Frontal cortex (tissue), 4 donors: ENCODE measurements at places on chromosomes 2 and 18.

GRCh38 chr18:63850020-63850419 is 37.5 kb upstream of the SERPINB2 start:
- DNase-seq: no peak

DNA sequence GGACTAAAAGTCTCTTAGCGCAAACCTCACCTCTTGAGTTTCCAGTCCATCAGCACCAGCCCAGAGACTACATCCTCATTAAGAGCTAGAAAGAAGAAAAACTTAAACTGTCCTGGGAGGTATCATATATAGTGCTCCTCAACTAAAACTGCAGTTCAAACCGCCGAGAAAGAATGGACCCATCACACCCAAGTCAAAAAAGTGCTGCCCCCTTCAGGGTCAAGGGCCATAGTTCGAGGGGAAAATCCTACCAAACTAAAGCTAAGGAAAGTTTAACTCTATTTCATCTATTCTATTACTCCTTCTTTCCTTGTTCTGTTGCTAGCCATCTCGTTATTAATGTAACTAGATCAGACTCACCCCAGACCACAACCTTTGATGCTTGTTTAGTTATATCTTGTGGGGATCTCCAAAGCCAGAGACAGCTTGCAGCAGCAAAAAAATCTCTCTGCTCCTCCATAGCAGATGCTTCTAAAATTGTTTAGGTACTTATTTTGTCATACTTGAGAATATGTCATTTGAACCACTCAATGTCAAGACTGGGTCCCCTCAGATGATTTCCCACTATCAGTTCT is 134.5 kb upstream of the RMP24 start:
- no peak for DNase-seq

GRCh38 chr2:43939695-43940256 is 56.0 kb downstream of the LRPPRC start:
- no peak for DNase-seq

GRCh38 chr2:136384531-136385303 is 266.8 kb upstream of the CXCR4 start:
- DNase-seq: peak; percentile 32

GRCh38 chr18:34153711-34154110 is 71.0 kb downstream of the NOL4 start:
- DNase-seq: no peak

DNA sequence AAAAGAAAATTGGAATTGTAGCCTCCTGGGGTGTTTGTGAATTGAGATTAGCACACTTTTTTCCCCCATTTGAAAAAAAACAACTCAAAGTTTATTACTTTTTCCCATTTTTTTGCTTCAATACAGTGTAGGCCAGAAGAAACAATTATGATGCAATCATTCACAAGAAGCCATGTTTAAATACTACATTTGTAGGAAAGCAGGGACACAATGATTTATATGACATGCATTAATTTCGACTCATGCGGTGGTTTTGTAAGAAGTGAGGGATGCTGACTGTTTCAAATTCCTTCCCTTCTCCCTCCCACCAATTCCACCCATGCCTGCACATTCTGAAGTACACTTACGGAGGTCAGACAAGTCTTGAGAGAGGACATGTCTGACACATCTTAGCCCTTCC is 774.2 kb upstream of the FSHR start:
- no peak for DNase-seq

GRCh38 chr2:37610638-37611289 is 60.7 kb downstream of the CDC42EP3 start:
- DNase-seq: no peak

GRCh38 chr2:157470321-157470720 is 26.4 kb upstream of the CYTIP start:
- no peak for DNase-seq

DNA sequence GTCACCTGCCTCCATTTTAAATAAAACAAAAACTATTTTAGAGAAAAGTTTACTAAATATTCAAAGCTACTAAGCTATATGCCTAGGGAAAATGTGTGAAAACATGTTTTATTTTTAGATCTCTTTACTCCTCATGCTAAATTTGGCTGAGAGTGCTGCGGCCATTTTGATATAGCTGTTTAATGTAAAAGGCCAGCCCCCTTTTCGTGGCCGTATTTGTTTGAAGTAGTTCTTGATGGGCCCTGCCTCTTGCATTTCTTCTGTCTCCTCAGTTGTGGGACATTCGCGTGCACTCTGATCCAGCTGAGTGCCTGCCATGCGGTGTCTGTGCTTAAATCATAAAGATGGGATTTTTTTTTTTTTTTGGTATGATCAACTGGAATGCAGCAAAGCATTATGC is 64.0 kb downstream of the ZNF407 start:
- DNase-seq: no peak

DNA sequence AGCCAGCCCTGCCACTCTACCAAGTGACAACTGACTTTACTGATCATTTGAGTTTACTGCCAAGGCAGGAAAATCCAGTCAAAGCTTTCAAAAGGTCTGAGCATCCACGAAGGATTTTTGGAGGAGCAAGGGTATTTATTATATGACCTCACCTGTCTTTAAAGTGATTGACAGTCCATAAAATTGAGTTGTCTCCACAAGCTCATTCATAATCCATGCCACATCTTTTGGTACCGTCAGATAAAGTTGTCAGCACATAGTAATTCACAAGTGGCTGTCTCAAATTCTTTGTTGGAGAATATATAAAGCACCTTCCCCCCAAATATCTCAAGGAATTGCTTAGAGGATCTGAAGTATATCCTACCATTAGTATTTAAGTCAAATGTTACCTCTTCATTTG is 240.5 kb downstream of the METTL4 start:
- DNase-seq: no peak

DNA sequence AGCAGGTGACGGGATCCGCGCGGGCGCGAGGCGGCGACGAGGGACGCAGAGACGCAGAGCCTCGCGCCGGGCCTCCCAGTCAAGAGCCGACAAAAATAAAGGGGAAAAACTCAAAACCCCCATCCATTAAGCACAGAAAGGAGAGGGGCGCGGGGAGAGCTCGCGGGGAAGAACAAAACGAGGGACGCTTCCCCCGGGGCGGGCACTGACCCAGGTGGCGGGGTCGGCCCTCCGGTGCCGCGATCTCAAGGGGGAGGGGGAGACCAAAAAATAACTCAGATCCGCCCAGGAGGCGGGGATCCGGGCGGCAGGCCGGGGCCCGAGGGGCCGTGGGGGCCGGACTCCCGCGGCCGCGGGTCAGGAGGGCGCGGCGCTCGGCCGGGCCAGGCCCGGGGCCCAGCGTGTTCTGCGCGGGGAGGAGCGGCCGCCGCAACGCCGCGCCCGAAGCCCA is 597 bp downstream of the RNF103 start:
- peak; percentile 66 for DNase-seq

DNA sequence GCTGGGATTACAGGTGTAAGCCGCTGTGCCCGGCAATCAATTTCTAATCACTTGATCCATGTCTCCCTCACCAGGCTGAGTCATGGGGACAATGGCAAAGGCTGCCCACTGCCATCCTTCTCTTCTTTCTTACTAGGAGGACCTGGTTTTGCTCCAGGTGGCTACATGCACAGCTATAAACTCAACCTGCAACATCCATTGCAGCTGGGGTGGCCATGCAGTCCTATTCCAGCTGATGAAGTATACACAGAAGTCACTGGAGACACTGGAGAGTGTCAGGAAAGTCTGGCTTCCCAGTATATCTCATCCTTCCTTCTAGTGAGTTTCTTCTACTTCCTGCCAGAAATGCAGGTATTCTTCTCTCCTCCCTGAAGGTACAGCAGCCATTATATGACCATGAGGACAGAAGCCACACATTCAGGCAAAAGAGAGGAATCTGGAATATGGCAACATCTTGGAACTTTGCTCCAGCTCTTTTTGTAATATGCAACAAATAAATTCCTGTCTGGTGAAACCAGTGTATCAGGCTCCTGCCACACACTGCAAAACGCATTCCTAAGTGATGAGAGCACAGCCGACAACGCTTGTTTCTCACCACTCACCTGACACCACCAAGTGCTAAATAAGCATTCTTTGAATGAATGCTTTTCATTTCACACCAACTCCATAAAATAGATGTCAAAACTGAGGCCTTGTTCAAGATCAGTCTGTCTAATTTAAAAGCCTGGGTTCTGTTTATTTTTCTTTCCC is 32.3 kb downstream of the SCTR start:
- DNase-seq: no peak

DNA sequence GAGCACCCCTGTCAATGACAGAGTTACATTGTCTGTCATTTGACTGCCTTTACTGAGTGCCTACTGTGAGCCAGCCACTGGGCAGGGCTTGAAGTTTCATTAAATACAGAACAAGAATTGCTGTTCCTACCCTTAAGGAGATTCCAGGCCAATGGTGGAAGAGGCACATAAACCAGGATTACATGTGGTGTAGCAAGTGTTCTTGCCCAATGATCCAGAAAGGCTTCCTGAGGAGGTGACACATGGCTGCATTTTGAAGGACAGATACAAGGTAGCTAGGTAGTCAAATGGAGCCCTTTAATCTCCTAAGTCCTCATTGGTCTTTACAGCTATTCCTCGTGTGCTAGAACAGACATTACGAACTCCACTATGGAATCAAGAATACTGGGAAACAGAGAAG is 312.7 kb downstream of the ETAA1 start:
- no peak for DNase-seq

DNA sequence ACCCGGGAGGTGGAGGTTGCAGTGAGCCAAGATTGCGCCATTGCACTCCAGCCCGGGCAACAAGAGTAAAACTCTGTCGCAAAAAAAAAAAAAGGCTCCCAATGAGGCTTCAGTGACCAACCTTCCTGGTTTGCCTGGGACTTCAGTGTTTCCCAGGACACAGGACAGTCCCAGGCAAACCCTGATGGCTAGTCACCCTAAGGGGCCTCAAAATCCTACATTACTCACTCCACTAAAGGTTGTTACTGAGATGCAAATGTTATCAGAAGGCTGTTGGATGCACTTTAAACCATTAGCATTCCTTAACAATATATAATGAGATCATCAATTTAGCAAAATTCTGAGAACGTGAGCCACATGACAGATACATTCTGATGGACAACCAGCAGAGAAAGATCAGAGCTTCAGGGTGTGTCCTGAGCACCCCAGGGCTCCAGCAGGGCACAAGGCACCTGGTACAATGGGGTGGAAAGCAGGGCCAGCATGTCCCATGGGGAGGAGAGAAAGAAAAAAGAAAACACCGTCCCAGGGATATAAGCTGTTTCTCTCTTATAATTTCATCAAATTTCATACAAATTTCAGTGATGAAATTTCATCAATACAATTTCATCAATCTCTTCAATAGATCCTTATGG is 118.1 kb upstream of the ARL5A start:
- DNase-seq: no peak

GRCh38 chr2:183592271-183592670 is 468.0 kb downstream of the NUP35 start:
- DNase-seq: no peak

DNA sequence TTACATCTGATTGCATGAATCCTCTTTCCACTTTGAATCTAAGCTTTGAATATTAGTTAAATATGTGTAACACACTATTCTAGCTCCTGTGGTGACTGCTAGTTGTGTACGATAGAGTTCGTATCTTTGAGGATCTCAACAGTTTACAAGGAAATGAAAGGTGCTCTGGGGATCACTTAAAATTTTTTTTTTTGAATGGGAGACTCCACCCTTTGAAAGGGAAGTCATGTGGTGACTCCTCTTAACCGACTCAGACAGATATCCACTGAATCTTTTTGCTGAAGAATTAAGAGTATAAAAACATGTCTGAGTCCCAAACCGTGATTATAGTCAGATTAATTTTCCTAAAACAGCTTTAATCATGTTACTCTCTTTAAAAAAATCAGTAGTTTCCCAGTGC is 4.0 kb downstream of the CLIP4 start:
- no peak for DNase-seq

DNA sequence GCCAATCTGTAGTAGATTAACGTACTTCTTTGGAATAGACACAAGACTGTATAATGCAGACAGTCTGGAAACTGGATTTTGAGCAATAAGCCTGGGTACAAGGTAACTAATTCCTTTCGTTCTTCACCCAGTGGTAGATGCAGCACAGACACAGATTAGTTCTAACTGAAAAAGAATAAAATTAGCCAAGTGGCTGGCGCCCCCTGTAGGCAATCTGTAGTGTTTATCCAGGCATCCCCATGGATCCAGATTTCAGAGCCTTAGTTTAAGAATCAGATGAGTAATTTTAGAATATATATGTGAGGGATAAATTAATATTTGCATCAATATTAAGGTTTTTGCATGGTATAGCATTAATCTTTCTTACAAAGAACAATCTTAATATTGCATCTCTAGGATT is 563.9 kb downstream of the DCC start:
- DNase-seq: no peak

DNA sequence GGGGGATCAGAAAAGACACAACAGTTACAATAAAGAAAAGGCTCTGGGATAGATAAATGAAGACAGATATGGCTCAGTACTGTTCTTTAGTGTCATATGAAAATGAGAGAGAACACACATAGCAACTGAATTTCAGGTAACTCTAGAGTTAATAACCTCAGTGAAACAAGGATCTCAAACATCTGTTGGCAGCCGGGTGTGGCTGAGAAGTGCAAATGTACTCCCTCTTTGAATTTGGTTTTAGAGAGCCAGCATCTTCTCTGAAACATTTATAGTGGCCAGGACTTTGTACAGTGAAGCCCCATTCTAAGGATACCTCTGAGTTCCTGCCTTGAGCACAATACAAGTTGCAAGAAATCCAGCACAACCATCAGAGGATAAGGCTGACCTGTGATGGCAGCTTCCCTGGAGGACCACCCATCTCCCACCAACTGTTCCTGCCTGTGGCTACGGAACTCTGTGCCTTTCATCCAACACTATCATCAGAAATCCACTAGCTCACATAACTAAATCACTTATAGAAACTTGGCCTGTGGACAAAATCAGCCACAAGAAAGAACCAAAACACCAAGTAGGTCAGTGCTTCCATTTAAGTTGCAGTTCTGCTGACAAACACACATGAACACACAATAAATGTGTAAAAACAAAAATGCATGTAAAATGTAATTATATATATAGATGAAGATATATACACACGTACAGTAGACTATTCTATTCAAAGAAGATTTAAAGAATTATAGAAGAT is 37.3 kb upstream of the PEX13 start:
- no peak for DNase-seq

- no peak for DNase-seq
These were observed 180.6 kb downstream of the MTX2 start for GRCh38 chr2:176449852-176450251.

- DNase-seq: no peak
These were observed 857 bp upstream of the INHBB start for GRCh38 chr2:120344976-120345581.

- no peak for DNase-seq
These were observed 52.0 kb upstream of the ARL4C start for GRCh38 chr2:234548695-234549420.

- DNase-seq: no peak
These were observed 456 bp downstream of the DOK1 start for GRCh38 chr2:74554820-74555531.

- no peak for DNase-seq
These were observed 103.5 kb upstream of the TRIB2 start for GRCh38 chr2:12613137-12613835.

GRCh38 chr18:33836564-33836963 is 258.5 kb downstream of the ASXL3 start:
- no peak for DNase-seq
